ENCODE measurements at places on chromosomes 13 and 19.

DNA sequence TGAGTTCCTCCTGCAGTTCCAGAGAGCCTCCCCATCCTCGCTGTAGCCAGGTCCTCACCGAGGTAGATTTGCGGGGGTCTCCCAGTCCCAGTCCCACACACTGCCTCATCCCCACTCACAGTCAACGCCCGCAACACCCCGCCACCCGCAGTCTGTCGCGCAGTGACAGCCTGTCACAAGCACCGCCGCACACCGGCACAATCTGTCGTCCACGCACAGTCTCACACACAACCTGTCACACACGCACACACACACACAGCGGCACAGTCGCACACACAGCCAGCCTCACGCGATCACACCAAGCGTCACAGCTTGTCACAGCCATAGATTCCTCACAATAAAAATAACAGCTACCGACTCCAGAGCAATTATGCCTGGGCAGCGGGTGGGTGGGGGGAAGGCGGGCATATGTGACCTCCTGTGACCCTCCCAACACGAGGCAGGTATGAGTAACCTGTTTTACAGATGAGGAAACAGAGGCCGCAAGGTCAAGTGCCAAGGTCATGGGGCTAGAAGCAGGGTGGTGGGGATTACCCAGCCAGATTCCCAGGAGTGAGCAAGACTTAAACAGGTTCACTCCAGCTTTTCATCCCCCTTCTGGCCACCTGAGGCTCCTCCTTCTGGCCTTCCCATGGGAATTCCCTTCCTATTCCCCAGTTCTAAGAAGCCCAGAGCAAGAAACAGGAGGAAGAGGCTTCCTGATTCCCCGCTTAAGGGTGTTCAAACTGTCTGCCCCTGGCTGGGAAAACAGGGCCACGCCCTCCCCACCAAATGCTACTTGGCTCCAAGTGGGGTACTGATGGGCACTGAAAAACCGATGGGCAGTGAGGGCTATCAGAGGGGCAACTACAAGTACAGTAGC lies 13.9 kb downstream of the NFIX start:
- DNase-seq, result no peak

GRCh38 chr19:291561-292280 lies 518 bp upstream of the PLPP2 start:
- no peak for DNase-seq

DNA sequence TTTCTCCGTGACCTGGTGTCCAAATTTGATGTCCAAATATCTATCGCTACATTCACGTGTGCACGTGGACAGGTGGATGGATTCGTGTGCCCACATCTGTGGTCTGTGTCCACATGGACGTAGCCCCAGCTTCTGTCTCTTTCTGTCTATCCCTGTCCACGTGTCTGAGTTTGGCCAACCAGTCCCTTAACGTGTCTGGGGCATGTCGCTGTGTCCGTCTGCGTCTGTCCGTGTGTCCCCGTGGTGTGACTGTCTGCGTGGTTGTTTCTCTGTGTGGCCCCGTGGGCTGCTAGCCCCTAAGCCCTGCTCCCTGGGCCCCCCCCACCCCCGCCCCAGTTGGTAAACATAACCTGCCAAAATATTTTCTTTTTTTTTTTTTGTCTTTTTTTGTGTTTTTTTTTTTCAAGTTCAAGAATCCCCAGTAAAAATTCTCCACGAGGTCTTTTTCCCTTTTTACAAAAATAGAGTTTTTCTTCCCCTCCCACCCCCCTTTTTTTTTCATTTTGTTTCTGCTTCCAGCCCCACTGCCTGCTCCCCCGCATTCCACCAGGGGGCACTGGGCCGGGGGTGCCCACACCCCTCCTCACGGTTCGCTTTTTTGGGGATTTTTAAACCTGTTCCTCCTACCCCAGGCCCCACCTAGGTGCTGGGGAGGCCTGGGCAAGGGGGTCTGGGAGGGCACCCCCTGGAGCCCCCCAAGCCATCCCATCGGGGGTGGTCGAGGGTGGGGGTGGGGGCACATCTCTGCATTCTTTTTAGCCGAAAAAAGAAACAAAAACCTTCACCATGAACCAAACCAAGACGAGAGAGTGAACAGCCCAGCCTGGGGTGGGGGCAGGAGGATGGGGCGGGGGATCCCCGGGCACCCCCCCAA lies 18.3 kb downstream of the PRKCSH start:
- DNase-seq, result no peak

- no peak for DNase-seq
Measured at GRCh38 chr13:22925881-22926747, 254.7 kb upstream of the SGCG start.

DNA sequence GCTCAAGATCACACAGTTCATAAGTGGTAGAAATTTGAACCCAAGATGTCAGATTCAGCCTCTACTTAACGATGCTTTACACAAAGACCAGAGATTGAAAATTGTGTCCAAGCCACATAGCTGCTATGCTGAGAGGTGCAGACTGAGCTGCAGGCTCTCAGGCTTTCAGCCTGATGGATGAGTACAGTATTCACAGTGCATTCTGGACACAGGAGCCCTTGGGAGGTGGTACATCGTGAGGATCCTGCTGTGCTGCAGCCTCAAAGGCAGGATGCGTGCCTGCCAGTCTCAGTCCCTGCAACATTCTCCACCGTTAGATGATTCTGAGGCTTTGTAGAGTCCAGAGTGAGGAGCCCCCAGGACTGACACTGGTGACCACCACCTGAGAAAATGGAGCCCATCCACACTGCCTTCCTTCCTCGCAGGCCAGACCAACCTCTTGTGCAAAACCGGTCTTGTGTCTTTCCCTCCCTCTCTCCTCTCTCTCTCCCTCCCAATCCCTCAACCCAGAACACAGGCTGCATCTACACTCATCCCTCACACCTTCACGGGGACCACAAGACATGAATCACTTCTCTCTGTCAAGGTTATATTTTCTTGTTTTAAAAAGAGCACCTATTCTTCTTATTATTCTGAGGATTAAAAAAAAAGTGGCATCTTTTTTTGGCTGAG lies 203.4 kb upstream of the ZNF507 start:
- no peak for DNase-seq

DNA sequence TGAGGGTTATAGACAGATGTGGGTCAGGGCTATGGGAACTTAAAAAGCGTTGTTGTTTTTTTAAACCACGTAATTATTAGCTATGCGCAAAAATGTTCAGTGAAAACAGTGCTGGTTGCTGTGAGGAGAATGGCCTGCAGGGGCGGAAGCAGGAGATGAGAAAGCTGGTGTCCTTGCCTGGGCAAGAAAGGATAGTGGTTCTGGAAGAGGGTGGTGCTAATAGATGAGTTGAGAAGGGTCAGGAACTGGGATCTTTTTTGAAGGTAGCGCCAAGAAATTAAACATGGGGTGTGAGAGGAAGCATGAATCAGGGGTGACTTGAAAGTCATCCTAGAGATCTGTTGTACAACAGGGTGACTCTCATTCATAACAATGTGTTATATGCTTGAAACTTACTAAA lies 4.8 kb upstream of the SMG9 start:
- DNase-seq, result peak; percentile 91

DNA sequence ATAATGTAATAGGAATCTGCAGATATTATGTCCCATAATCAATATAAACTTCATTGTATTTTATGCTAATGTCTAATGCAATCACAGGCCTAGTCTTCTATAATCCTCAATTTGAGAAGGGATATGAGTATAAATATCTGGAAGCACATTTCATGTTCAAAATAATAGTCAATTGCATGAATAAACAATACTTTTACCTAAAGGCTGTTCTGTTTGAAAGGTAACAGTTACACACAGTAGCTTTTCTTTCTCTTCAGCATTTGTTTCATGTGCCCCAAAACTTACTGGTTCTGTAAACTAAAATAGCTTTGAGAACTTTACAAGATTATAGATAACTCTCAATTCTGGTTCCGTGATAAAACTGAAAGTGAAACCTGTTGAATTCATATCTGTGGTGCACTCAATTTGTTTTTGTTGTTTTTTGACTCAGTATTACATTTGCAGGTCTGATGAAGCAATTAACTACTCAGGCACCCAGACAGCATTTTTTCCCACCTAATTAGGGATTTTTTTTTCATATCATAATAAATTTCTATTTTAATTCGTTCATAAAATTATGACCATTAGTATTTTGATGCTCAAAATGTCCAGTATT lies 1193.8 kb downstream of the SLITRK1 start:
- peak; percentile 37 for DNase-seq

- DNase-seq, result no peak
Measured at GRCh38 chr13:93767180-93767916, 540.7 kb downstream of the GPC6 start.

DNA sequence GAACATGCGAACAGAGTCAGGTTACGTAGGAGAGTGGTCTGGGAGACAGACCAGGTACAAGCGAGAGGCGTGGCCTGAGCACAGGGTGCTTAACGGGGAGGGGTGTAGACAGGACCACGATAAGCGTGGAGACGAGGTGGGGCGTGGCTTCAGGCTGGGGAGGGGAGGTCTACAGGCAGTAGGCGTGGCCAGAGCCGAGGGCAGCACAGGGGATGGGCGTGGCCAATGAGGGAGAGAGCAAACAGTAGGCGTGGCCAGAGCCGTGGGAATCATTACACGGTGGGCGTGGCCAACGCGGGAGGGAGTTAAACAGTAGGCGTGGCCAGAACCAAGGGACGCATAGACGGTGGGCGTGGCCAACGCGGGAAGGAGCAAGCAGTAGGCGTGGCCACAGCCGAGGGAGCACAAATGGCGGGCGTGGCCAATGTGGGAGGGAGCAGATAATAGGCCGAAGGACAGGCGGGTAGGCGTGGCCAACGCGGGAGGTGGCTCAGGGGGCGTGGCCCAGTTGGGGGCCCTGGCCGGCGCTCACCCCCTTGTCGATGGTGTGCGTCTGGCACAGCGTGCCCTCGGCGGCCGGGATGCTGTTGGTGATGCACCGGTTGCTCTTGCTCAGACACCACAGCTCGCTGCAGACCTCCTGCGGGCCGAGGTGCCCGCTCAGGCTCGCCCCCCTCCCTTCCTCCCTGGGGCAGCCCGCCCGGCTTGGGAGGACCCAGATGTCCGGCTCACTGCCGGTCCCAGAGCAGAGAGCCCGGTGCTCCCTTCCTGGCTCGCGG lies 15.2 kb upstream of the MYO1F start:
- DNase-seq, result peak; percentile 70

DNA sequence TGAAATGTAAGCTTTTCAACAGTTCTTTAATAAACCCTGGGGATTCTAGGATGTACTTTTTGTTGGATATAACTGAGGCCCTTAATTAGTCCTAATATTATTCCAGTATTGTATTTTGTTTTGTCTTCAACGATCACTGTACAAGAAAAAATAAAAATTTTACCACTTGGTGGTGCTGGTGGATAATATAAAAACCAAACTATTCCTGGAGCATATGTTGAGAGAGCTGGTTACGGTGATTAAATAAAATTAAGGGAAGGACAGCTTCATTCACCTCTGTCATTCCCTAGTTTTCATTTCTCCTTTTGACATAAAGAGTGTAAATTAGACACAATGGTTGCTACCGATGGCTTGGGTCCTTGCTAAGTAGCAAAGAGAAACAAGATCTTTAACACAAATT lies 598.6 kb upstream of the PCDH20 start:
- no peak for DNase-seq

GRCh38 chr19:40356681-40357595 lies 8.4 kb downstream of the PLD3 start:
- peak; percentile 22 for DNase-seq

GRCh38 chr19:17616961-17617806 lies 61.7 kb downstream of the COLGALT1 start:
- peak; percentile 24 for DNase-seq

DNA sequence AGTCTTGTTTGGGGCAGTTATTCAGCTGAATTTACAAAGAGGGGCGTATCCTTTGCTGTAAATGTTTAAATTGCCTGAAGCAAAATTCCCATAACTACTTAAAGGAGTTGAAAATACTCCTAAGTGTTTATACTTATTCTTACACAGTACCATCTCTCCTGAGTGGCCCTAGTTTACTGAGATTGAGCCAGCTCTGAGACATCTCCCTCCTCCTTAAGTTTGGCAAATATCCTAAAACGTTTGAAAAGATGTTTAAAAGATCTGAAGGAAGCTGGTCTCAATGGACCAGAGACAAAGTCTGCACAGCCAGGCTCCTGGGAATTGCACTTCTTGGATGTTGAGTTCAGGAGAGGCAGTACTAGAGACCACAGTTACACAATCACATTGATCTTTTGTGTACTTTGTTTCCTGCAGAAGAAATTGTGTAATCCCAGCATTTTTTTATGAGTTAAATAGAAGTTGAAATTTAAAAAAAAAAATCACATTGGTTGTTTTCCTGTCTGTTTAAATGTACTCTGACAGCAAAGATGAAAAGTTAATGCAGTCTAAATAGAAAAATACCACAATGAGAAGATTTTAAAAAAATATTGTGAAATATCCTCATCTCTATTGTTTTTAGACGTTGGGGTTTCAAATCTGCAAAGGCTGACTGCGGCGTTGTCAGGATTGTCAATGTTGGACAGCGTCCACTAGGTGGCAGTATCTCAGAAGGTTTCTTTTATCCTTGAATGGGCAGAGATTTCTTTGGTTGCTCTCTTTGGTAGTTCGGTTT lies 20.7 kb downstream of the TNFSF11 start:
- peak; percentile 60 for DNase-seq

- DNase-seq, result no peak
Measured at GRCh38 chr19:16210168-16210567, 12.5 kb downstream of the AP1M1 start.

GRCh38 chr13:51416107-51416506 lies 36.7 kb downstream of the INTS6 start:
- no peak for DNase-seq

GRCh38 chr13:104944176-104944575 lies 1591.3 kb downstream of the EFNB2 start:
- DNase-seq, result no peak

DNA sequence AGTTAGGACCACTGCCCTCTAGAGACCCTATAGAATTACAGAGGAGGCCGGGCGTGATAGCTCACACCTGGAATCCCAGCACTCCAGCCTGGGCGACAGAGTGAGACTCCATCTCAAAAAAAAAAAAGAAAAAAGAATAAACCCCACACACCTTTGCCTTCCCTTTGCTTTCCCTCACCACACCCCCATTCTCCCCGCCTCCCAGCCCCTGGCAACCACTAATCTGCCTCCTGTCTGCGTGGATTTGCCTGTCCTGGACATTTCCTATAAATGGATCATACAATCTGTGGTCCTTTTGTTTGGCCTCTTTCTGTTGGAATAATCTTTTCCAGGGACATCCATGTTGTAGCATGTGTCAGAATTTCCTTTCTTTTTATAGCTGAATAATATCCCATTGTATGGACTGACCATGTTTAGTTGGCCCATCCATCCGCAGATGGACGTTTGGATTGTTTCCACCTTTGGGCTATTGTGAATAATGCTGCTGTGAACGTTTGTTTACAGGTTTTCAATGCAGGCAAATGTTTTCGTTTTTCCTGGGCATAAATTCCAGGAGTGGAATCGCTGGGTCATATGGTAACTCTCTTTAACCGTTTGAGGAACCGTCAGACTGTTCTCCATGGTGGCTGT lies 15.3 kb downstream of the NACC1 start:
- no peak for DNase-seq

DNA sequence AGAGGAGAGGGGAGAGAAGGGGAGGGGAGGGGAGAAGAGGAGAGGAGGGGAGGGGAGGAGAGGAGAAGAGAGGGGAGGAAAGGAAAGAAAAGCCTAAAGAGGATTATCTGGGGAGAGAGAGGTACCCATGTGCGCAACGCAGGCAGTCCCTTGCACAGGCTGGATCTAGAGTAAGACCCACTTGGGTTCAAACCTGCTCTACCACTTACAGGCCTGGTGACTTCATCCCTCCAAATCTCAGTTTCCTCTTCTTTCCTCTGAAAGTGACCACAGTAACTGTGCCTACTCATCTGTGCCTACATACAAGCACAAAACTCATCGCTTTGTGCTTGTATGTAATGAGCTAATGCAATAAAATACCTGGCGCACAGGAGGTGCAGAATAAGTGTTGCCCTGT lies 732 bp upstream of the MAP1S start:
- no peak for DNase-seq

GRCh38 chr19:36013280-36014011 lies 567 bp downstream of the ALKBH6 start:
- no peak for DNase-seq
